ENCODE measurements at places on chromosomes 12 and 14. TPM values are rescaled to one million over a fixed set of nuclear protein-coding genes. Genes with fewer than 3 reads are reported as not detected.
A peak's percentile ranks its signal among the peaks of the same experiment; 100 is the strongest.

GRCh38 chr12:101777485-101777884, 38.2 kb upstream of the SYCP3 start:
- no peak for DNase-seq

OVCH1 gene
- 0.51 TPM for total RNA-seq

DNA sequence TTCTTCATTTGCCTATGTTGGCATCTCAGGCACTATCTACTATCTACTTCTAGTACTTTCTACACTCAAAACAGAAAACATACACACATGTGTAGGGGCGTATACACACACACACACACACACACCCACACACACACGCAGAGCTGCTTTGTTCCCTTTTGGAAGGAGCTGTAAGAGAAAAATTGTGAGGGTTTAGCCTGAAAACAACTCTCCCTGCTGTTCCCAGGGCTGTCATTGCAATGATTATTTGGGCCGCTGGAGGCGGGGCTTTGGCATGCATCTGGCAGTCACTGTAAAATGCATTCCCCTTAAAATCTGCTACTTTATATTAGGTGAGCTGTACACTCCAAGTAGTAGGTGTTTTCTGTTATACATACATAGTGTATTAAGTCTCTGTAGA, 29.1 kb upstream of the SLC38A2 start:
- peak; percentile 81 for DNase-seq

GRCh38 chr14:77327111-77327510, 6.3 kb downstream of the GSTZ1 start:
- no peak for DNase-seq

DNA sequence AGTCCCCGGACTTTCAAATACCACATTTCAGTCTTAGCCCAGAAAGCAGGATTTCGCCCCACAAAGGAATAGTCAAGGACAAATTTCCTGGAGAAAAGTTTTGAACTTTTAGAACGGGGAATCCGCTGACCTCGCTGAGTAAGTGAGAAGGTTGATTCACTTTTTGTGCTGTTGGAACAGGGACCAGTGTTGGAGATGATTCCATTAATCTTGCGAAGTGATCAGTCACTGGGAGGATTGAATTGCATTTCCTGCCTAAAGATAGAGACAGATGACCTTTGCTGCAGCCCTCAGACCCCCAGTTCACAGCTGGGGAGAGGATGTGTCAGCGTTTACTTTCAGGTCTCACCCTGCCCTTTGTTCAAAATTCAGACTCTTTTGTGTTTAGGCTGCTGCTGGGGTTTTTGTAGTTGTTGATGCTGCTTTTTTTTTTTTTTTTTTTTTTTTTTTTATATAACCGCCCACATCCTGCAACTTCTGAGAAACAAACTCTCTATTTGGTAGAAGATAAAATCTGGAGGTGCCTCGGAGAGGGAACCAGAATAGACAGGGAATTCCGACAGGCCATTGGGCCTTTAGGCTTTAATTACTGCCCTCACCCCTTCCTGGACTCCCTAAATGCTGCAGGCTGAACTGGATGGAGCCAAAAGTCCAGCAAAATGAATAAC, 9.8 kb upstream of the KDM2B start:
- DNase-seq, result peak; percentile 71

DNA sequence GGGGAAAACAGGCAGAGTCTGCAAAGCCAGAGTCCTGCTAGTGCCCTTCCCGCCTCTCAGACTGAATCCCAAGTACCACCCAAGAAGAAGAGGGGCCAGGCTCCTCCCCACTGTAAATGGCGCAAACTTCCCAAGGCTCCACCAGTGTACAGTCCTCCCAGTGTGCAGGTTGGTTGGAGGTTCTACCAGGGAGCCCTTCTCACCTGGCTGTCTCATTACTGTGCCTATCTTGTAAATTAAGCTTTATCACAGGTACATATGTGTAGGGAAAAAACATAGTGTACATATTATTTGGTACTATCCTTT, 189.7 kb downstream of the FSCB start:
- no peak for DNase-seq
